ENCODE measurements at places on chromosomes 5 and 9.

GRCh38 chr5:179699616-179700237 is 960 bp downstream of the CANX start:
- DNase-seq, result no peak

DNA sequence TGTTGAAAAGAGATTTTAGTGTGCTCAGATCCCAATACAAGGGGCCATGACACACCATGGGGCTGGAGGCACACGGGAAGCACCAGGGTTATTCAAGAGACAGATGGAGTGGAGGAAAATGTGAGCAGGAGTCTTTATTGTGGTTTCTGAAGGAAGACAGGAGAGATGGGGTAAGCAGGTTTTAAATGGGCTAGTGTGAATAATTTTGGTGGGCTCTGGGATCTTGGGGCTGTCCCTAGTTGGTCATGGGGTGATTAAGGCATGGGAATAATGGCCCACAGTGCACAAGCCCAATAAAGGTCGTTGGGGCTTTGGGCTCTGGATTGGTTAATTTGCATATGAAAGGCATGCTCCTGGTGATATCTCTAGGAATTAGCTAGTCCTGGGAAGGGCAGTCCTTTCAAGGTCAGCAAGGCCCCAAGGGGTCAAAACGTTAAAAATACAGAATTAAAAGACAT is 3.6 kb upstream of the SCGB3A2 start:
- no peak for DNase-seq

GRCh38 chr5:165775111-165775510 is 2269.7 kb downstream of the MAT2B start:
- no peak for DNase-seq

GRCh38 chr9:106722051-106722753 is 140.8 kb upstream of the ZNF462 start:
- DNase-seq, result no peak

GRCh38 chr5:103232393-103232999 is 26.1 kb upstream of the MACIR start:
- DNase-seq, result no peak

GRCh38 chr9:114198249-114199040 is 43.1 kb downstream of the COL27A1 start:
- DNase-seq, result no peak

DNA sequence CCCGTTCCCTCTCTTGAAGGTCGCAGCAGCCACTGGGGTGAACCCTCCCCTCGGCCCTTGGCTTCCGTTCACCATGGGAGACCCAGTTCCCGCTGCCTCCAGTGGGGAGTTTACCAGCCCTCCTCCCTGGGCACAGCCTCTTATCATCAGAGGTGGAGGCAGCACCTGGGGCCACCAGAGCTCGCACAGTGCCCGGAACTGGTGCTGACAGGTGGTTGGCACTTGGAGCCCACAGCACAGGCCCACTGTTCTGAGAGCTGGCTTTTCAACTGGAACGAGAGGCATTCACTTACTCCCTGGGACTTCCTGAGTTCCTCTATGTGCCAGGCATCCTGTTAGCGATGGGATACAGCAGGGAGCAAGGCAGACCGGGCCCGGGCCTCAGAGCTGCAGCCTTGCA is 106.8 kb upstream of the FCN2 start:
- DNase-seq, result no peak

DNA sequence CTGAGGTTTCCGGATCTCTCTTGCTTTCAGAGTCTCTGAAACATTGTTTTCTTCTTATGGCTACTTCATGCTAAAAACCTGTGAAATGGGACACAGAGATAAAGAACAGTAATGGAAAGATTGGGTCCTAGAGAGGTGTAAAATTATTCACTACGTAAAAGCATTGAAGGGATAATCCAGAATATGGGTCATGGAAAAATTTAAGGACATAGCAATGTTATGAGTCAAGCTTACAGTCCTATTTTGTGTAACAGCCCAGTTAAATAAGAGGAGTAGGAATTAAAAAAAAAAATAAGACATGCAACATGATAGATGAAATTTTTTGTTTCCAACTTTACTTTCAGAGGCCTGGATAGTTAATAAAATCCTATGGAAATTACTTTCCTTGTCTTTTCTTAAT is 61.9 kb upstream of the ELL2 start:
- DNase-seq, result no peak

GRCh38 chr5:2803751-2804150 is 52.3 kb upstream of the IRX2 start:
- DNase-seq, result no peak

DNA sequence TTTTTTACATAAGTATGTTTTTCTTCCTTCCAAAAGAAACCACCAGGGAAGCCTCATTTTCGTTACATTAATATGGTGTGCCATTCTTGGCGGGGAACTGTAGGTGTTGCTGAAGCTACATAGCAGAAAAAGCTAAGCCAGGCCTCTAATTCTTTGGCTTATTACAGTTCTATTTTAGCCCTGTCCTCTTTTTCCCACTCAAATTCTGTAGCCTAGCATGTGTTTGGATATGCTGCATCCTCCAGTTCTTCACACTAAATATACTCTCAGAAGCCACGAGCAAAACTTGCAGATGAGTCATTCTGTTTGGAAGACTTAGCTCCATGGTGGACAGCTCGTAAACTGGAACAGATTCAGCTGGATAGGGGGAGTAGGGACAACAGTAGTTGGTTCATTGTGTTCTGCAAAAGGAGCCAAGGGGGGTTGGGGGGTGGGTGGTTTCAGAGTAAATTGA is 369.4 kb downstream of the TMEM161B start:
- no peak for DNase-seq

GRCh38 chr9:90180381-90180780 is 462.2 kb downstream of the DIRAS2 start:
- DNase-seq, result no peak

DNA sequence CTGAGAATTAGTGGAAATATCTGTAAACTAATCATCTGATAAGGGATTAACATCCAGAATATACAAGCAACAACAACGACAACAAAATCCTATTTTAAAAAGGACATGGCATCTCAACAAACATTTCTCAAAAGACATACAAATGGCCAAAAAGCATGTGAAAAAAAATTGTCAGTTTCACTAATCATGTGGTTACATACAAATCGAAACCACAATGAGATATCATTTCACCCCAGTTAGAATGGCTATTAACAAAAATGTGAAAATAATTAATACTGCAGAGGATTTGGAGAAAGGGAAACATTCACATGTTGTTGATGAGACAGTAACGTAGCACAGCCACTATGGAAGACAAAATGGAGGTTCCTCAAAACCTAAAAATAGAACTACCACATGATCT is 69.5 kb downstream of the ERP44 start:
- no peak for DNase-seq

GRCh38 chr5:160175438-160176218 is 53.7 kb upstream of the FABP6 start:
- DNase-seq, result no peak

GRCh38 chr5:167573370-167574127 is 717.9 kb upstream of the WWC1 start:
- DNase-seq, result no peak

DNA sequence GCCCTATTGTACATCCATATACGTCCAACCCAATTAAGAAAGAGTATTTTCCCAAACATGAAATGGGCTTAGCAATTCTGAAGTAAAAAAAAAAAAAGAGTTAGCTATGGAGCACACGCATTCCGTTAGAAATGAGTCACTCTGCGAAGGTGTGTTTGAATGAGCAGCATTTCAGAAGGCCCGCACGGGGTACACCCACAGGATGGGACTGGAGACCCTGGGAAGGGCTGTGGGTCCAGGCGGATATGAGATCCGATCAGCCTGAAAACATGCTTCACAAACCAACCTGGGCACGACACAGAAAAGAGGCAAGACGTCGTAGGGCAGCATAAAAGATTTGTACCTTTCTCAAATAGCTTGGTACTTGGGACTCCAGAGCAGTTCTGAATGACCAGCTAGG is 173.9 kb upstream of the KLF9 start:
- no peak for DNase-seq

- no peak for DNase-seq
These were observed 66.9 kb downstream of the DCP2 start for GRCh38 chr5:113043491-113043931.

GRCh38 chr9:126398403-126399058 is 71.9 kb downstream of the MVB12B start:
- peak; percentile 42 for DNase-seq

GRCh38 chr9:34332076-34332964 is 3.0 kb downstream of the NUDT2 start:
- DNase-seq, result no peak

GRCh38 chr9:72294936-72295335 is 70.1 kb downstream of the ZFAND5 start:
- DNase-seq, result no peak

- no peak for DNase-seq
These were observed 14.5 kb upstream of the ANKRD55 start for GRCh38 chr5:56247592-56247991.

GRCh38 chr5:68251804-68252522 is 36.4 kb downstream of the PIK3R1 start:
- DNase-seq, result no peak

- DNase-seq, result no peak
These were observed 23.9 kb downstream of the AMBP start for GRCh38 chr9:114054191-114054690.

DNA sequence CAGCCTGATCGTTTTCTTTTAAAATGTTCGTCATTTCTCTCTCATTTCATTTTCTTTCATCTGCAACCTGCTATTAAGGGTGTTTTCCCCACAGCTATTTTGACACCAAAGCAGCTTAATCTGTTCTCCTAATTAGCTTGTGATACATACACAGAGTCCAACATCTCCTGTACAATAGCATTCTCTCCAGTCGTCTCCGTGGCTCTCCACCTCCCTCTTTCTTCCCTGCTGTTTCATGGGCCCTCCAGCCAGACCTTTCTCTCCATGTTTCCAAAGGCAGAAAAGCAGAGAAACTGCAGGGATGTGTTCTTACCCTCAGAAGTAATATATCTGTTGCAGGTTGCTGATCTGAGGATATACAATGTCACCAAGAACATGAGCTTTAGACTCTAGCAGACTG is 88.8 kb upstream of the SPOCK1 start:
- DNase-seq, result no peak

- no peak for DNase-seq
These were observed 128.1 kb downstream of the STARD4 start for GRCh38 chr5:111384220-111384619.

DNA sequence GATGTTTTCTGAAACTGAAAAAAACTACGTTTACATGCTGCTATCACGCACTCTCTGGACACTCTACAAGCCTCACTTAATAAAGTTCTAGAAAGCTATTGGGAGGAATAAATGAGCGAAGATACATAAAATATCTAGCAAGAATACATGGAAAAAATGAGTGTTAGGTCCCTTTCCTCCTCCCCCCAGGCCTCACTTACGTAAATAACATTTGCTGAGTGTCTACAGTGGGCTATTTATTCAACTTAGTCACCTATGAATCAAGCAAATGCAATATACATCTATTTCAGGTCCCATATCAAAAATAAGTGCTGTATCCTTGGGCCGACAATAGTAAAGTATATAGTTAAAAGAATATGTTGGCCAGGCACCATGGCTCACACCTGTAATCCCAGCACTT is 62.5 kb downstream of the FRMD3 start:
- no peak for DNase-seq

DNA sequence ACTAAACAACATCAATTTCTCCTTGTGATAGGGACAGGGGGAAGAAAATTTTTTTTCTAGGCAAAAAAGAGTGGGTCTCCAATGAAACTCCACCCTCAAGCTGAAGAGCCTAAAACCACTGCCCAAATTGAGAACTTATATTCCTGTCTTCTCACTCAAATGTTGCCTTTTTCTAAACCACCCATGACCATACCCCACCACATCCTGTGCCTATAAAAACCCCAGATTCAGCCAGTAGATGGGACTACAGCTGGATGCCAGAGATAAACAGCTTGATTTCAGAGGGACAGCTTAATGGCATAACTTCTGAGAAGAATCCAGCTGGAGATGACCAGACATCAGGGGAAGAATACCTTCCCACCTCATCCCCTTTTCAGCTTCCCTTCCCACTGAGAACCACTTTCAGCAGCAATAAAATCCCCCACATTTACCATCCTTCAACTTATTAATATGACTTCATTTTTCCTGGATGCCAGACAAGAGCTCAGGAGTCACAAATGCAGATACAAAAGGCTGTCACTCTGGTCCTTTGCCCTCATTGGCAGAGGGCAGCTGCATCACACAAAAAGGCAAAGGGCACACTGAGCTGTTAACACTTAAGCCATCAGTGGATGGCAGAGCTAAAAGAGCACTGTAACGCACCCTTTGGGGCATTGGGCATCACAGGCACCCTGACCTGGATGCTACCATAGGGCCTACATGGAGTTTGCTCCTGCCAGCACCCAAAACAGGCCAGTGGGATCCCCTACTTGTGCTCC is 972.5 kb upstream of the CTNND2 start:
- no peak for DNase-seq

DNA sequence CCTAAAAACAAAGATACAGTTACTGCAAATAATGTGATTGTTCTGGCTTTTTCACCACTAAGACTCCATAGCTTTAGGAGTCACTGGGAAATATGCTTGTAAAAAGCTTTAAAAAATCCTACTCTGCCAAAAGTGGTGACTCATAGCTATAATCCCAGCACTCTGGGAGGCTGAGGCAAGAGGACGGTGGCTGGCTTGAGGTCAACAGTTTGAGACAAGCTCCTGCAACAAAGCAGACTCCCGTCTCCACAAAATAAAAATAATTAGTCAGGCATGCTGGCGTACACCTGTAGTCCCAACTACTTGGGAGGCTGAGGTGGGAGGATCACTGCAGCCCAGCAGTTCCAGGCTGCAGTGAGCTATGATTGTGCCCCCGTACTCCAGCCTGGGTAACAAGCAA is 406.4 kb downstream of the HTR1A start:
- no peak for DNase-seq

DNA sequence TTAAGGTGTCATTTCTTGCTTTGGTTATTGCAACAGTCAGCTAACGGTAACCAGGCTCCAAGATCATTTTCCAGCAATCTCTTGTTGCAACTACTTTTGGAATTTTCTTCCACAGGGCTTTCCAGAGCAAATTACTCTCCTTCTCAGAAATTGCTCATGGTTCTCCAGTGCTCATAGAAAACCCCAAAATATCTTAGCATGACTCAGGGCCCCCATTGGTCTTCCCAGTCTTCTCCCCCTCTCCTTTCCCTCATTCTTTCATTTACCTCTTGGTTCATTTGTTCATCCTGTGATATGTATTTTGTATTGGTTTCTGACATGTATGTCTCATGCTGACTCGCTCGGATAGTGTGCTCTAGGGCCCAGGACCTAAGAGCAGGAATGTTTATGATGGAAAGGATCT is 35.6 kb downstream of the WWC1 start:
- DNase-seq, result no peak

DNA sequence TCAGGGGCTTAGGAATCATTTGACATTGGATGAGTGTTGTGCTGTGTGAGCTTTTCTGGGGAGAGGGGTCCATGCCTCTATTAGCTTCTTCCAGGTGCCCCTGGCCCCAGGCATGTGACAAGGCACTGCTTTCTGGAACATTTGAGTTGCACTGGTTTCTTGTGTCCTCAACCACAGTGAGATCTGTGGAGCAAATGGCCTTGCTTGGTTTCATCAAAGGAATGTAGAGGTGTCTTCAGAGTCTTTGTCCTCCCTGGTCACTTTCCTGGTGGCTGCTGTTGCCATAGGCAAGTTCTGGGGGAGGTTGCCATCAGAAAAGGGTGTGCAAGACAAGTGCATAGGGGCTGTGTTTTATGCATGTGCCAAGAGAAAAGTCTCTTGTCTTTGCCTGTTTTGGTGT is 157.5 kb downstream of the MACROH2A1 start:
- no peak for DNase-seq

GRCh38 chr9:91818647-91819403 is 131.2 kb downstream of the ROR2 start:
- no peak for DNase-seq

- DNase-seq, result no peak
These were observed 5.9 kb upstream of the RAD23B start for GRCh38 chr9:107276966-107277710.

All from stimulated activated CD8-positive, alpha-beta memory T cell treated with anti-CD3 and anti-CD28 coated beads, Interleukin-4, amount 100 ng/mL, for 1 hour (primary cell).